ENCODE measurements at places on chromosomes 7 and 10.

GRCh38 chr10:84178160-84178609 is 4.6 kb downstream of the GPR15LG start:
- no peak for DNase-seq

GRCh38 chr7:149046416-149046815 is 18.1 kb upstream of the PDIA4 start:
- no peak for DNase-seq

- DNase-seq: no peak
These were observed 116.9 kb upstream of the CHST15 start for GRCh38 chr10:124210263-124210662.

DNA sequence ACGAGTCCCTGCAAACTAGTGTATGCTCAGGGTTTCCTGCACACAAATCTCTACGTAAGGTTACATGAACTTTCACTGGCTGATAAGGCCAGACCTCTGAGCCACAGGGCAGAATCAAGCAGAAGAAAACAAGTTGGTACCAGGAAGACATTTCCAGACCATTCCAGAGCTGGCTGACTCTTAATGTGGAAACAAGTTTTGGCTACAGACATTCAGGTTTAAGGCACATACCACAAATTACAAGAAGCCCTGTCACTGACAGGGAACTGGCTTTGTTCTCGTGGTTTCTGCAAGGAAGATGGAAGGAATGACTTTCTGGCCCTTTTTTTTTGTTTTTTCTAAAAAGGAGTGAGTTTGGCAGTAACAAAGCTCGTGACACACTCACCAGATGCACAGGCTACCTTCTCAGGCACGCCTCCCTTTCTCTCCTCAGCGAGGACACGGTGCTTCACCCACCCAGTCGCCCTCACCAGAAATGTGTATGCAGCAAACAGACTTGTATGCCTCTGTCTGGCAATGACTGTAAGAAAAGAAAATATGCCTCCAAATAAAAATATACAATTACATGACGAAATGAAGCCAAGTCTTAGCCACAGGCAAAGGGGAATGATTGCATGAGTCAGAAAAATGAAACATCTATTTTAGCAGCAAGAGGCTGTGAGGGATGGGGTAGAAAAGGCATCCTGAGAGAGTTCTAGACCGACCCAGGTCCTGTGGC is 22.6 kb downstream of the PLAC9 start:
- no peak for DNase-seq

GRCh38 chr10:12825260-12825849 is 176.2 kb downstream of the CCDC3 start:
- no peak for DNase-seq

- no peak for DNase-seq
These were observed 26.6 kb downstream of the GIMAP8 start for GRCh38 chr7:150476819-150477631.

DNA sequence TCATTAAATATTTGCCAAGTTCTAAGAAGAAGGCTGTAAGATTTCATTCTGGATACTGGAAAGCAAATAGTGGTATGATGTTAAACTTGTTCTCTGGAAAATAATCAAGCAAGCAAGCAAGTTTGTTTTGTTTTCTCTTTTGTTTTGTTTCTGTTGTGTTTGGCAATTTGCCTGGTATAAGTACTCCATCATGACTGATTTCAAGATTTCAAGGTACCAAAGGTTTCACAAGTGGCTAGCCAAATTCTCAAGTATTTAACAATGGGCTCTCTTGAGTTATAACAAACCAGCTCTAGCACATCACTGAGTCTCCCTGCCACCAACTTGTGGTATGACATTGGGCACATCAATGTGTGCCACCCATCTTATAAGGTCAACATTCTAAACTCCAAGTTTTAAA is 151.7 kb upstream of the IGFBP3 start:
- DNase-seq: no peak

- DNase-seq: peak; percentile 86
These were observed at the start of the genes VTI1A and ZDHHC6 for GRCh38 chr10:112446855-112447619. VTI1A (plus strand) TSS chr10:112447215; CDS start chr10:112447374, 159 bp downstream. ZDHHC6 (minus strand) TSS chr10:112446914; CDS start chr10:112445436, 1,478 bp downstream.

GRCh38 chr10:116627386-116627933 is 6.7 kb downstream of the PNLIPRP2 start:
- DNase-seq: peak; percentile 70

DNA sequence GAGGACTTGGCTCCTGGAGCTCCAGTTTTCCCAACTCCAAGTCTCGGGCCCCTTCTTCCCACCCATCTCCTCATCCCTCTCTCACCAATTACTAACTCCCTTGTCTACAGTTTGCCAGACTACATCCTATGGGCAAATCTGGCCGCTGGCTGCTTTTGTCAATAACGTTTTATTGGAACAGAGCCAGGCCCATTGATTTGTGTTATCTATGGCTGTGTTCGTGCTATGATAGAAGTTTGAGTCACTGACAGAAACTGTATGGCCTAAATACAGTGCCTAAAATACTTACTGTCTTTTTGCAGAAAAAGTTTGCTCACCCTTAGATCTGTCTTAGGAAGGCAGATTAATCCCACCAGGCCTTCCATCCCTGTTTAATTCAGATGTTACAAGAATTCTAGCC is 71.3 kb downstream of the PIP4K2A start:
- no peak for DNase-seq

- no peak for DNase-seq
These were observed 103.6 kb downstream of the SH3PXD2A start for GRCh38 chr10:103751667-103752290.

DNA sequence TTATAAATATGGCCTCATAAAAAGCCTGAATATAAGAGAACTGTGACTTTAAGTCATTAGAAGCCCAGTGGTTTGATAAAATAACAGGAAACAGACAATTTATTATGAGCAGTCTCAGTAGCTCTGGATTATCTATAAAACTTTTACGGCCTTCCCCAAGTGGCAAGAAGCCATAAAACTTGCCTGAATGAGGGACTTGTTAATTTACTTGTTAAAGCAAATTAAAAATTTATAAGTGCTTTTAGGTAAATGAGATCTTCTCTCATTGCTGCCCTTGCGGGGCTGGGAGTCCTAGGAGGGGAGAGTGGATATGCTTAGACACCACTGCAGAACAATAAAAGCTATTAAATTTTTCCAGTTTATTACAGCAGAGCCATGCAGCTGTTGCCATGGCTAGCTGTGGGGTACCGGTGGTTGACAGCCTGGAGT is 499.9 kb downstream of the AUTS2 start:
- DNase-seq: no peak

GRCh38 chr7:119010635-119011034 is 786.1 kb downstream of the ANKRD7 start:
- no peak for DNase-seq
